Islet precursor cell (in vitro differentiated cells): ENCODE measurements at places on chromosomes 2 and 18.

- DNase-seq, result no peak
These were observed 59.0 kb downstream of the TMEM247 start for GRCh38 chr2:46538393-46538792.

GRCh38 chr18:24397131-24397693, 412 bp downstream of the OSBPL1A start:
- no peak for DNase-seq

- DNase-seq, result no peak
These were observed 921.1 kb downstream of the DSC3 start for GRCh38 chr18:30121397-30121796.

DNA sequence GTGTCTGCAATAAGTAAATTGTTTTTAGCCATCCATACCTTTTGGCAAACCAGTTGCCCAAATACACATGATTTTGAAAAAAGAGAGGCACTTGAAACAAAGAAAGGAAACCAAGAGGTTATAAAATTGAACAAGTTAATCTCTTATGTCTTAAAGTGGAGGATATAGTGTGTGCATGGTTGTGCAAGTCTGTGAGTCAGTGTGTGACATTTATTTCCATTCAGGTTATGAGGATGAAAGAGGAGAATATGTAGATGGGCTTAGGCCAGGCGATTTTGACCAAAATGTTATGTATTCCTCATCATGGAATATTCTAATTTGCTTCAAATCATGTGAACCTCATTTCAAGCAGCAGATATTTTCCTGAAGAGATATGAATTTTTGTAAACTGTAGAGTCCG, 123.3 kb downstream of the SETBP1 start:
- no peak for DNase-seq

GRCh38 chr2:62740221-62740620, 34.7 kb downstream of the EHBP1 start:
- DNase-seq, result no peak

DNA sequence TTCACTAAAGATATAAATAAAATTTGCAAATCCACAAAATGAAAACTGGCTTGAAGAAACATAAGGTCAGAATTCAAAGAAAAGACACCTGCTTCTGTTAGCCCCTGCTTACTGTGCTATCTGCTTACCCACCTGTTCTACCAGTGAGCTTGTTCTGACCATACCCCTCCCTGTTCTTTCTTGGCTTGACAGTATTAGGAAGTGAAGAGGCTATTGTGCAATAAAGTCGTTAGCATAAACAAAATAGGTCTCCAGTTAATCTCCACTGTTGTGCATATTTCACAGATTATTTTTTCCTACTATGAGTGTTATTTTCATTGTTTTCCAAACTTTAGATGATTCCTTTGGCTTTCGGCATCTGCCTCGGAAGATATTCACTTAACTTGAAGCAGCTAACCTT, 322.1 kb downstream of the CCDC85A start:
- DNase-seq, result no peak

DNA sequence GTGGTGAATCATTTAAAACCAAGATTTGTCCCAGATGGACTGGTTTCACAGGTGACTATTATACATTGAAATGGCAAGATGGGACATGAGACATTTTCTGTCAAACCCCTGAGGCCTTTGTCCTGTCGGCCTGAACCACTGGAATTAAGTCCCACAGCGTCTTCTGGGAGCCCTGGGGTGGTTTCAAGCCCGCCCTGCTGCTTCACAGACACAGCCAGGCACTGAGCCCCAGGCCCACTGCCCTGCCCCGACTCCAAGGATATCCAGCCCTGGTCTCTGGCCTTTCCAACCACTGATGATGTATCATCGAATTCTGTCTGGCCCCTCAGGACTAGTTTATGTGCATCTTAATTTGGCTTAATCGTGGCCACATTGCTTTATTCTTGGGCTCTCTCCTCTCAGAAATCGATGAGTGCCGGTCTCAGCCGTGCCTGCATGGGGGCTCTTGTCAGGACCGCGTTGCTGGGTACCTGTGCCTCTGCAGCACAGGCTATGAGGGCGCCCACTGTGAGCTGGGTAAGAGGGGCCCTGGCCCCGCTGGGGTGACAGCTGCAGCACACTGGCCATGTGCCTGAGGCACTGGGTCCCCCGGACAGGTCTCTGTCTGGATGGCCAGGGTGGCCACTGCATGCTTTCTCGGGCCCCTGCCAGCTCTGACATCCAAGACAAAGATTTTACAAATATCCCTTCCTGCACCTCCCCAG, 39.5 kb downstream of the MTERF4 start:
- DNase-seq, result peak; percentile 58

DNA sequence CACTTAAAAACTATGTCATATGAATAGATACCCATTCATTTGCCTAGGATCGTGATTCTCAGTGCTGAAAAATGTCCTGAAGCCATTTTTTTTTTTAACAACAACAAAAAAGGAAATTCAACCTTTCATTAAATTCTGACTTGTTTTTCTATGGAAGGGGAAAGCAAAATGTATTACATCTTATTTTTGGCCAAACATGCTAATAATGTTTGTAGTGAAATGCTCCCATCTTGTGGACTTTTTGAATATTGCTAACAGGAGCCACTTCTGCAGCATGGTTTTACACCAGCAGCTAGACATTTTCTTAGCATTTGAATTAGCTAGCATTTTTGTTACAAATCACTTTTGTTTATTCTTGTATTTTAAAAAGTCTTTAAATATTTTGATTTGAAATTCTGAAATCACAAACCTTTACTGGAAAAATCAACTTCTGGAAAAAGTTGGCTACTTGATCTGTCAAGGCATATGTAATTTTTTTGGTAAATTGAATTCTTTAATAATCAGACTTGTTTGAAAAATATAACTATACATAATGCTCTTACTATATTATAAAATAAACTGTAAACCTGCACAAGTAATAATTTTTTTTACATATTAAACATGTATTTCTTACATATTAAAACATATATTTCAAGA, 75.8 kb downstream of the KIDINS220 start:
- DNase-seq, result no peak

DNA sequence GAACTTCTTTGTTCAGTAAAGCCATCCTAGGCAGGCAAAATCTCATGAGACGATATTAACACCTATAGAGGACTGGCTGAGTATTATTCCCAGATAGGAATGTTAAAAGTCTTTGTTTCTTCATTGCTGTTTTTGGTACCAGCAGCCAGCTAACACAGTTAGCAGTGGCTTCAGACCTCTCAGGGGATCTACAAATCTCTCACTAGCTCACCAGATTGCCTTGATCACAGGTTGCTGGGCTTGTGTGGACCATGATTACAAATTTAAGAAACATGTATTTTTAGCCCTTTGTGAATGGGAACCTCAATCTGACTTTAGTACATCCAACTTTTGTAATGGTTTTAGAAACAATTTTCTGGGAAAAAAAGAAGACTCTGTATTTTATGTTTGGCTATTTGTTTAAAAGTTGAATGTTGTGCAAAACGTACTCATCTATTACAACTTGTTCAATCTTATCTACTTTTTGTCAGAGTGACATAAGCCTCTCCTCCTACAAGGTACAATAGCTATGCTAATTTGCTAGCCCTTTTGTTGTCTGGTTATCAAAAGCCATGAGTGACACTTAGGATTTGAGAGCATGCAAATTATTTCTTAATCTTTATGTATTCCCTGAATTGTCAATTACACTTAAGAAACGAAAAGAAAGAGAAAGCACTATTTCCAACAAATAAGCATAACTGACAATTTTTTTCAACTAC, 693.1 kb downstream of the ERBB4 start:
- no peak for DNase-seq

- no peak for DNase-seq
These were observed 28.7 kb upstream of the MFSD6 start for GRCh38 chr2:190379249-190379964.

- no peak for DNase-seq
These were observed 423.5 kb upstream of the ZEB2 start for GRCh38 chr2:144943293-144943941.

DNA sequence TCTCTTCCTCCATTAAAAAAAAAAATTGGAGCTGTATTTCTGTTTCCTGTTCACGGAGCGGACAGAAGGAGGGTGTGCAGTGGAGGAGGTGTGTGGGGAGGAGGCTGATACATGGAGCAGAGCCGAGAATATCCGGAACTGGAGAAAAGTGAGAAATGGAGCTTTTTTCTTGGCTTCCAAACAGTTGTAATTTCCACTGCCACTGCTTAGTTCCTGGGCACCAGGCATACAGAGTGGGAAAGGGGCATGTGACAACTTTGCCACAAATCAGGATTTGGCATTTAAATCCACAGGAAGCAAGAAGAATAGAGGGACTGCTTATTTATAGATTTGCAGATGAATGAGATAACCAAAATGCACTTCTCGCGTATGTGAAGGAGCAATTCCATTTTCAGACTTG, 71.2 kb downstream of the BCL11A start:
- peak; percentile 16 for DNase-seq

DNA sequence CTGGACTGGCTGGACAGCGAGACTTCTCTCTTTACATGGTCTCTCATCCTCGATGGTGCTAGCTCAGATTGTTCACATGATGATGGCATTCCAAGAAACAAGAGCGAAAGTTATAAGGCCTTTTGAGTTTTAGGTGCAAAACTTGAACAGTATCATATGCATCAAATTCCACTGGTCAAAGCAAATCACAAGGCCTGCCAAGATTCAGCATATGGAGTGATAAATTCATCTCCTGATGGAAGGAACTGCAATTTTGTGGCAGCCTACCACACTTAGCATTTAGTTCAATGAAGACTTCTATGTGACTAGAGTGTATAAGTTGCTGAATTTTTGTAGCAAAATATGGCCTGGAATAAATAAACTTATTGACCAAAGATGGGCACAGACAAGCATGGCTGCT, 194.0 kb upstream of the EPC2 start:
- no peak for DNase-seq

DNA sequence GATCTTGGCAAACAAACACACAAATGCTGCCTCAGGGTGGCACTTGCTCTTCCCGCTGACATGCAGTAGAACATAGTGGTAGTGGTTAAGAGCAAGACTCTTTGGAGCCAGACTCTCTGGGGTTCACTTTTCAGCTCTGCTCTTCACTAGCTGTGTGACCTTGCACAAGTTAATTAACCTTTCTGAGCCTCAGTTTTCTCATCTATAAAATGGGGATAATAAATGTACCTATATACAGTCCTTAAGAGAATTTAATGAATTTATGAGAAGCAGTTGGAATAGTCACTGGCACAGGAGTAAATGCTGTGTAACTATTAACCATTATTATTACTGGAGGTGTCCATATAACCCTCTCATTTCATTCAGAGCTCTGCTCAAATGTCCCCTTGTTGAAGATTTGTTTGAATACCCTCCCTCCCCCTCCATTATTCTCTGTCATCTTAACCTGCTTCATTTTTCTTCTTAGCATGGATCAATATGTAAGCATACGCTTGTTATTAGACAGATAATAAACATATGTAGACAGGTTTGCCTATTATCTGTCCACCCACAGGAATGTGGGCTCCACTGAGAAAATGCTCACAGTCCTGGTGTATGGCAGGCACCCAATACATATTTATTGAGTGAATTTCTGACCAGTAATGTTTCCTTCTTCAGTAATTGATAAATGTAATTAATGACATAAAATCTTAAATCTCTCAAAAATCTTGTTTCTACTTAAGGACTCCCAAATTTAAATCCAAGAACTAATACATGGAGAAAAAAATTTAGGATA, 64.5 kb downstream of the TSPYL6 start:
- no peak for DNase-seq

DNA sequence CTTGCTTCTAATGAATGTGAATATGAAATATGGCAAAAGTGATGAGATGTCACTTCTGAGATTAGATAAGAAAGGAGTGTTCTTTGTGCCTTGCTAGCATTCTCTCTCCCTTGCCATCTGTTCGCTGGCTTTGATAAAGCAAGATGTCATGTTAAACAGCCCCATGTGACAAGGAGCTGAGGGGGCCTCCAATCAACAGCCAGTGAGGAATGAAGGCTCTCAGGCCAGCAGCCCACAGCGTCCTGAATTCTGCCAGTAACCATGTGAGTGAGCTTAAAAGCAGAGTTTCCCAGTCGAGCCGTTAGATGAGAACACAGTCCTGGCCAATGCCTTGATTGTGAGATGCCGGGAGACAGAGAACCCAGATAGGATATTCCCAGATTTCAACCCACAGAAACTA, 198.8 kb downstream of the IRS1 start:
- no peak for DNase-seq

GRCh38 chr2:170052151-170052550, 125.8 kb upstream of the MYO3B start:
- DNase-seq, result no peak

GRCh38 chr2:188142088-188142487, 149.6 kb upstream of the GULP1 start:
- no peak for DNase-seq

GRCh38 chr2:234839285-234839684, 112.5 kb upstream of the SH3BP4 start:
- peak; percentile 96 for DNase-seq

DNA sequence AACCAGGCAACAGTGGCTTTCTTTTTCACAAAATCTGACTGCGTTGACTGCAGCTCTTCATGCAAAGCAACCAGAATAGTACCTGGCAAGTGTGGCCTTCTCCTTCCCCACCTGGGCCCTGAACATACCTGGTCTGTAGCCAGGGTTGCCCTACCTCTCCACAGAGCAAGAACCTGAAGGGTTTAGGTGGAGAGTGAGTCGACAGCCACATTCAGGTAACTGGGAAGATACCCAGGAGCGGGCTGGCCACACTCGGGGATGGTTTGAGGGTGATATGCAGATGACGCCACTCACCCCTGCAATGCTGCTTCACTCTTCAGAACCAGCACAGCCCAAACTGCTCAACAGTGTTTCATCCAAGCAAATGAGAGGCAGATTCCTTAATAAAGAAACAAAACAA, 117.3 kb downstream of the TTC32 start:
- peak; percentile 20 for DNase-seq

DNA sequence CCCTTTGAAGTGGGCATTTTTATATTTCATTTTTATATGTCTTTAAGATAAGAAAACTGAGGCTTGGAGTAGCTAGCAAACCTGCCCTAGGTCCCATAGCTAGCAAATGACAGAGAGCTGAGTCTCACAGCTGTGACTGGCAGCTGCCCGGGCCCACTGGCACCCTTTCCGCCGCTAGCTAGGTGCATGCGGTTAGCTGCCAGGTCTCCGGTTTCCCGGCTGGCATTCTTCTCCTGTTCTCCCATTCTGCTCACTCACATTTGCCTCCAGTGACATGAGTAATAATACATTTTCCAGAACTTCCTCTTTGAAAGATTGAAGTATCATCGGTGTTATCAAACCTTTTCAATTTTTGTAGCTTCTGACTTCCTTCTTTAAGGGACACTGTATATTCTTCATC, 38.7 kb downstream of the MTCL1 start:
- no peak for DNase-seq

DNA sequence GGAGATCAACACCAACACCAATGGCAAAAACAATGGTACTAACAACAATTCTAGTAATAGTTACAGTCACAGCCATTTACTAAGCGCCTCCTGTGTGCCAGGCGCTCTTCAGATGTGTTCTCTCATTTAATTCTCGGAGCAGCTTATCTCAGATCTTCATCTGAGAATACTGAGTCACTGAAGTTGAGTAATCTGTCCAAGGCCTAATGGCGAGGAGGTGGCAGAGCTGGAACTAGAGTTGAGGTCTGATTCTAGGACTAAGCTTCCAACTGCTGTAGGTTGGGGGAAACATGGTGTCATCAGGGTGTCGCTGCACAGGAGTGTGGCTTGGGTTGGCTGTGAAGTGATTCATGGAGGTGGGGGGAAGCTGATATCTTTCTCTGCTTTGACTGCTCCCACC, 156.1 kb downstream of the DYSF start:
- DNase-seq, result peak; percentile 51
